ENCODE measurements at places on chromosomes 13 and 19.

DNA sequence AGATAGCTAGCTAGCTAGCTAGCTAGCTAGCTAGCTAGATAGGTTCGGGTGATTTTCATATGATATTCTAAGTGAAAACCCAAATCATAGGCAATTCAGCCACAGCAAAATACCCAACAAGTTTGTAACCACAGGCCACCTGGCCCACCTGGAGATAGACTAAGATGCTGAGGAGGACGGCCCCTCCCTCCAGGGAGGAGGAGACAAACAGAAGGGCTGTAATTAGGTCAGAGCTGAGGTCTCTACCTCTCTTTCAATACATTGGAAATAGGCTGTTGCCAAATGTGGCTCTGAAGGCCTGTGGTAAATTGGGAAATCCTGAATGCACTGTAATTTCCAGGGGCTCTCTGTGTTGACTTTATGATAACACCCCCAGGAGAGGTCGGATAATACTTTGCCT, 382.2 kb downstream of the FGF9 start:
- DNase-seq, result no peak

DNA sequence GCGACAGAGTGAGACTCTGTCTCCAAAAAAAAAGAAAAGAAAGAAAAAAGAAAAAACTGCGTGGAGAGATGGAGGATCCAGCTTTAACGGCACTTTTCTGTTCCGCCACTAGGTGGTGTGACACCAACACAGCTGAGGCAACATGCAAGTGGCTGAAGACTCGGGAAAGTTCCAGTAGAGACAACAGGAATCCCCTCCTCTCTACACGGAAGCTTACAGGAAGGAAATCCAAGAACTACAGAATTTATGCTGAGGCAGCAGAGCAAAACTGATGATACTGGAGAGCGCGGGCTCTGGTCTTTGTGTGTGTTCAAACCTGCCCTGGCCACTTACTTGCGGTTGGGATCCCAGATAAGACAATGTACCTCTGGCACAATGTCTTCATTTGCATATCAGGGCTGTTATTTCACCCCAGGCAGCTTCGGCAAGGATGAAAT, 9.9 kb downstream of the RANBP3 start:
- DNase-seq, result peak; percentile 70

- DNase-seq, result no peak
These were observed 794.8 kb upstream of the MIR17HG start for GRCh38 chr13:90552702-90553101.

DNA sequence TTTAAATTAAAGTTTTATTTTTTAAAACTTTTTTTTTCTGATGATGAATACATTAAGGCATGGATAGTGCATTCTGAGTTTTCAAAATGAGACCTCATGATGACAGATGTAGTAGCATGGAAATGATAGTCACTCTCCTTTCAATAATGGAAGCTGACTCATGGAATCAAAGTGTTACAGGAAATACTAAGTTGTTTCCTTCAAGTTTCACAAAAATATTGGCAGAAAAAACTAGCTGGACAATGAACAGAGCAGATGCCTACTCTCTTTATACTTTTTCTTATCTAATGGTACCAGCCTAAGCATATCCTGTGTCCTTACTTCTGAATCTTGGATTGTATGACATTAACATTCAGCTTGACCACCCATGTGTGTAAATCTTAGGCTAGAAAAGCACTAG, 1337.3 kb downstream of the PCDH9 start:
- no peak for DNase-seq

GRCh38 chr19:30790056-30790680, 418.0 kb downstream of the ZNF536 start:
- DNase-seq, result no peak

GRCh38 chr13:21123956-21124355, 52.4 kb downstream of the SKA3 start:
- no peak for DNase-seq

GRCh38 chr13:55669051-55669450, 1471.7 kb upstream of the PRR20A start:
- no peak for DNase-seq

- no peak for DNase-seq
These were observed 135.0 kb upstream of the KL start for GRCh38 chr13:32881074-32881776.

GRCh38 chr19:53942001-53942786, 20.5 kb upstream of the CACNG8 start:
- DNase-seq, result no peak

GRCh38 chr13:94709001-94709834, 3.1 kb downstream of the SOX21 start:
- no peak for DNase-seq

GRCh38 chr19:55471266-55471665, 5.2 kb upstream of the ZNF628 start:
- DNase-seq, result no peak

- DNase-seq, result no peak
These were observed 250.7 kb downstream of the DCT start for GRCh38 chr13:94228763-94229162.

DNA sequence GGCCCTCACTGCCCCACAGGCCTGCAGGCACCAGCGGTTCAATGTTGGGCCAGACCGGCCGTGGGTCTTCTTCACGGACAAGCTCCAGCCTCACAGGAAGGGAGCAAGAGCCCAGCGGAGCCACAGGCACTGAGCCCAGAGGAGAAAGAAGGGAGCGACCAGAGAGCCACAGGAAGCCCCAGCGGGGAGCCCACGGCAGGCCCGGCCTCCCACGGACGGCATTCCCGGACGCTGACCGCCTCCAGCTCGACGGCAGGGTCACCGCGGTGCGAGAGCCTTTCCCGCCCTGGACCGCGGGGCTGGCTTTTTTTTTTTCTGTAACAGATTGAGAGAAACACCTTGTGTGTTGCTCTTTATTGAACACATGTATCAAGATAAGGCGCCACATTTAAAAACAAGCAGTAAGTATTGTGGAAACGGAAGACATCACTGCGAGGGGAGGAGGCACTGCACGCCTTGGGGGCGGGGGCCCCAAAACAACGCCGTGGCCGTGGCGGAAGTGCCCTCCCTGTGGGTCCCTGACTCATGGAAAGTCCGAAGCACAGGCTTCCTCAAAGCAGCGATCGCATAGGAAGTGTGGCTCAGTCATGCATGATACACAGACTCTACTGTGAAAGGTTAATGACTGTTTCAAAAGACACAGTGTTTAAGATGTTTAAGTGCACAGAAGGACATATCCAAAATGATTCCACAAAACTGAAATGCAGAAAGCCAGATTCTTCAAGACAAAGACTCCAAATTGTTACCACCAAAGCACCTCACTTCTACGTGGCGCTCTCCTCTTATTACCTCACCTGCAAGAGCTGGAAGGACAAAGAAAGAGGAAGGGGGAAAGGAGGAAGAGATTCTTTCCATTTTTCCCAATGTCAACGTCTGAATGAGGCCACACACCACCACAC, 3.5 kb downstream of the RASA3 start:
- DNase-seq, result peak; percentile 93

DNA sequence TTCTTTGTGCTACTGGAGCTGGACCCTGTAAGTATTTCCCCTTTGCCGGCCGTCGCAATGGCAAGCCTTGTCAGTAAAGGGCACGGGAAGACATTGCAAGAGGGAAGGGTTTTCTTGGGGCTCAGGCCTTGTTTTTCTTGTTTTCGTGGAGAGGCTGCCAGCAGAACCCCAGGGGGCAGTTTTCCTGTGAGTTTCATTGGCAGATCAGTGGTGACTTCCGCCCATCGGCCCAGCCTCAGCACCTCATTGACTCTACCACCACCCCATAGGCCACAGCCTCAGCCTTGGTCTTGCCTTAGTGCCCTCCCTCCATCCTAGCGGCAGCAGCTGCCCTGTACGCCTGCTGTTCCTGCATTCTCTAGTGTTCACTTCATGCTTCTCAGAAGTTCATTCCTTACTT, 61.5 kb downstream of the GJA3 start:
- no peak for DNase-seq

GRCh38 chr19:7715671-7716070, 13.7 kb upstream of the FCER2 start:
- DNase-seq, result no peak

DNA sequence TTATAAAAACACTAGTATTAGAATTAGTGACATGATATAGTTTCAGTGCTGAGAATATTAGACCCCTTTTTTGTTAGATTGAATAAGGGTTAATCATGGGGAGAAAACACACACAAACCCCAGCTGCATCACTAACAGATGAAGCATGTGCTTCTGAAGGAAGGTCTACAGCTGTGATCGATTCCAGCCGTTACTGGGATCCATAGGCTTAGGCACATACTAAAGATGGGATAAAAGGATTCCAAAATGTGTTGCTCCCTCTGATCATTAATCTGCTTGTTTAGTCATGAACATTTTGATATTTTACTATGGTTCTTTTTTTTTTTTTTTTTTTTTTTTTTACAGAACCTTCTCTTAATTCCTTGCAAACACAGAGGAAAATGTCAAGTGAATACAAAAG, 1591.3 kb downstream of the EFNB2 start:
- DNase-seq, result no peak

- no peak for DNase-seq
These were observed 1426.4 kb downstream of the PCDH9 start for GRCh38 chr13:65803530-65804392.

DNA sequence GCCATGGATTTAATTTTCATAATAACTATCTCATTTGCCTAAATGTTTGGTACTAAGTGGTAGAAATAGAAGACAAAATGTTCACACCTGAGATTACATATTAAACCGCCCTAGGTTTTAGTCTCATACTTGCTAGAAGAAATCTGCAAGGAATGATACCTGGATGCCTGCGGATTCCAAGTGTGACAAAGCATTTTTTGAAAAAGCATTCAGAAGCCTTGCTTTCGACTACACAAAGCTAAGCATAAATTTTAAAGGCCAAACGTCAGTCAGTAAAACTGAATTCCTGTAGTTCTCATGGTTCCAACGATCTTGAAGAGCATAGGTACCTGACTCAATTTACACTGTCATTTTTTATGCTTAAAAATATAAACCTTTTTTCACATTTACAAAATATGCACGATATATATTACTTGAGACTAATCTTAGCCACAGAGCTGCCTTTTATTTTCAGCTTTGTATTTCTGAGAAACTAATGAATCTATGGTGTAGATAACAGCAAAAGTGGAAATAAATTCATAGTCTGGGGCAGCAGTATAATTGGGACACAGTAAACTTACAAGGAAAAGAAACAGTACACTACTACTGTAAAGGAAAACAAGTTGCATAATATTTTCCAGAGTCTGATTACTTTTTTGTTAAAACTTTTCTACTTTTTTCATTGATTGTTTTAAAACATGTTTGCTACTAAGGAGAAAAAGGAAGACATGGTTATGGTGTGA, 1.2 kb upstream of the LRRC63 start:
- DNase-seq, result no peak

DNA sequence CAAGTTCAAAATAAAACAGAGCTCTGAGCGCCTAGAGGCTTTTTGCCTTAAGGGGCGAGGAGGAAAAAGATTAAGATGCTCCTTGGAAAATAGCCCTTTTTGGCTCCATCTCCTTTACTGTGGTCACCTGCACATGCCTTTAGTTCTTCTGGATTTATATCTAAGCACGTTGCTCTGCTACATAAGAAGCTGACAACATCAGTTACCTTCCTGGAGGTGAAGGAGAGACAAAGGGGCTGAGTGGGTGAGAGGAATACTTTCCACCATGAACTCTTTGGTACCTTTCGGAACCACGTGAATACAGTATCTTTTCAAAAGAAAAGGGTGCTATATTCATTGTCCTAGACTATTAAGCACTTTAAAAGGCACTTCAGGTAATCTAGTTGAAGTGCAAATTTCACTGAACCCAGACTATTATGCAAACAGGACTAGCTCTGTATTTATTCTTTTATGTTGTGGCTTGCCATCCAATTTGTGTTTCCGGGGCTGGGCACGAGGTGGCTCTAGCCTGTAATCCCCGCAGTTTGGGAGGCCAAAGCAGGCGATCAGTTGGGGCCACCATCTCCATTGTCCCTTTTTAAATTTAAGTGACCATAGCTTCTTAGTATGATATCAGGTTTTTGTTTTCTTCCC, 201.5 kb downstream of the TM9SF2 start:
- no peak for DNase-seq

- no peak for DNase-seq
These were observed 2.8 kb downstream of the N4BP2L1 start for GRCh38 chr13:32425158-32425557.

DNA sequence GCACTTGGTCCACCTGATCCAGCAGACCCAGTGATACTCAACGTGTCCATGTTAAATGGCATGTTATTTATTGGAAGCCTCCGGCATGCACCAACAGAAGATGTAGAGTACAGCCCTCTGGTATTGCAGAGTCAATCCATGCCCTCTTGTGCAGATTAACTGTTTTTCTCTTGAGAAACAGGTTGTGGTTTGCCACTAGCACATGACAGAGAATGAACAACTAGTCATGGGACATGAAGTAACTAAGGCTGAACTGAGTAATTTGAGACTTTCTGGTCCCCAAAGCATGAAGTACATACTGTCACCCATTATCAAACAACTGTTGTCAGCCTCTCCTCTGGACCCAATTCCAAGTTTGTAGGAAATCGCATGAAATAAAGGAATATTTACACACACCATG, 3.2 kb downstream of the ZNF562 start:
- DNase-seq, result no peak

DNA sequence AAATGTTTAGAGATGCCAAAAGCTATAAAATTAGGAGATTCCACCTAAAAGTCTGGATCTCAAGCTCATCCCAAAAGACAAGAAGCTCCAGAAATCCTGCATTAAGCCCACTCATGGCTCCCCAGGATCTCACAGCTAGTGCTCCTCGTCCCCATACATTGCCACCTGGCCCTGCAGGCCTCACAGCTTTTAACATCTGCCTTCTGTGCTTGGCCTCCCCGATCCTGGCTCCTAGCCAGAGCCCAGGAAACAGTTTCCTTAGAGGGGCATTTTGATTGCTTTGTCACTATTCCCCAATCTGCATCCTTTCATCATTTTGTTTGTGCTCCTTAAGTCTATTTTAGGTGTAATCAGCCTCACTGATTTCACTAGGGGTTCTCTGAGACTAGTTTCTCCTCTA, 14.5 kb upstream of the DCT start:
- DNase-seq, result no peak

DNA sequence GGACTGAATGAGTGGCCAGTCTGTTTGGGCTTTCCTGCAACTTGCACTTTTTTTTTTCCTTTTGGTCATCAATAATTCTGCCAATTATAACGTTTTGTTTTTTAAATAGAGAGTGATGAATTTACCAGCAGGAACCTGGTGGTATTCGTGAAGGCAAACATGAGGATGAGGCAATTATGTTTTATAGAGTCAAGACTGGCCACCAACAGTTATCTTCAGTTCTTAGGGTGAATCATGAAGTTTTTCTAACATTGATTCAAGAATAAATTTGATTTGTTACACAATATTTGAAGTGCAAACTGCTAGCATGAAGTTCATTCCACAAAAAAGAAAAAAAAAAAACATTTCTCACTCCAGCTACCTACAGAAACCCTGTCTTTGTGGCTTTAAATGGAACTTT, 244.5 kb downstream of the SPRY2 start:
- no peak for DNase-seq

GRCh38 chr19:40286971-40287421, 1.9 kb upstream of the AKT2 start:
- DNase-seq, result no peak

Measured in aorta (tissue), 5 donors.